Fibroblast of mammary gland (primary cell): ENCODE measurements at places on chromosomes 11 and 22.

- peak; percentile 70 for DNase-seq
These were observed 8.5 kb upstream of the CHRDL2 start for GRCh38 chr11:74739546-74740270.

GRCh38 chr22:20002636-20003035 is 14.0 kb downstream of the ARVCF start:
- no peak for DNase-seq

GRCh38 chr22:49052023-49052538 is 775.6 kb downstream of the BRD1 start:
- no peak for DNase-seq

DNA sequence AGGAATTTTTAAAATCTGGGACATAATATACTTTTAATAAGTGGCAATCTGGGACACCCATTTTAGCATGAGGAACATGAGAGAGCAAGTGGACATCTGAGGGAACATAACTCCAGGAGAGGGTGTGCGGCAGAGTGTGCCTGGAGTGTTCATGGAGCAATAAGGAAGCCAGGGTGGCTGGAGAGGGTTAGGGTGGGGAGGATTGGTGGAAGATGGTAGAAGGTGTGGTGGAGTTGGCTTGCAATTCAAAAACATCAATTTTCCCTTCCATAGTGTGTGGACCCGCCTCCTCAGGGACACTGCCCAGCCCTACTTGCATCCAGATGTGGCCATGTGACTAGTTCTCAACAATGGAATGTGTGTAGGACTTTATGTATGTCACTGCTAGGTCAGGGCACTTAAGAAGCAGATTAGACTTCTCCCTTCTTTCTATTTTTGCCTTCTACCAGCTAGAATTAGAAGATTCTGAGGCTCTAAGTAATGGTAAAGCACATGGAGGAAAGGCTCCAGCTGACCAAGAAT is 4.4 kb upstream of the DENND5A start:
- peak; percentile 32 for DNase-seq

- DNase-seq: no peak
These were observed 116.7 kb downstream of the RBFOX2 start for GRCh38 chr22:35911877-35912276.

GRCh38 chr11:123478352-123478987 is 48.4 kb downstream of the GRAMD1B start:
- peak; percentile 85 for DNase-seq

- no peak for DNase-seq
These were observed 117.1 kb downstream of the ENTHD1 start for GRCh38 chr22:39776295-39777009.

GRCh38 chr11:75532200-75533048 is 6.7 kb upstream of the GDPD5 start:
- peak; percentile 53 for DNase-seq

DNA sequence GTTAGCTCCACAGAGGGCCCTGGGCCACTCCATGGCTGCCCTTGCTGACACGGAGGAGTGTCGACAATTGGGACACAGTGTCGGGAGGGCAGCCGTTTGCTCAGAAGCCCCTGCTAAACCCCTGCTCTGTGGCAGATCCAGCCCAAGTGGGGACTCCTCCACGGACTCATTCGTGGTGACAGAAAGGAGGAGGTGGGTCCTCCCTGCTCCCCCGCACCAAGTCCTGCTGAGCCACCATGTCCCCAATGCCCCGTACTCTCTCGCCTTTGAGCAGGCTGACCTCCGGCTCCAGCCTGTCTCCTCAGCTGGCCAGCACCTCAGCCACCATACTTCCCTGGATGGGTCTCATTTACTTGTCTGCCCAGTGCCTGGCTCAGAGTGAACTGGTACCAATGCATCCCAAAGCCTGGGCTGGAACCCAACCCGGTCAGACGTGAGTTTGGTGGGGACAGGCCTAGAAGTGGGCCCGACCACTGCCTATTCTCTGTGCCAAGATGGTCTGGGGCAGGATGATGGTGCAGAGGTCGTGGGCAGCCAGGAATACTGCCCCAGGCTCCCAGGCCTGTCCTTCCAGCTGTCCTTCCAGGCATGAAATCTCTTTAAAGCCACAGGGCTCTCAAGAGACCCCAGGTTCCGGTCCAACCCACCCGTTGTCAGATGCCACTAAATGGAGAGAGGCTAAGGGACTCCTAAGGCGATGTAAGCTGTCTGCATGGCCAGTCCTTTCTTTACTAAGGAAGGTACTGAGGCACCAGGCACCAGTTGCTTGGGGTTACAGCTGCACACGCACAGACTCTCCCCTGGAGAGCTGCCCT is 4.3 kb downstream of the CBX6 start:
- no peak for DNase-seq

DNA sequence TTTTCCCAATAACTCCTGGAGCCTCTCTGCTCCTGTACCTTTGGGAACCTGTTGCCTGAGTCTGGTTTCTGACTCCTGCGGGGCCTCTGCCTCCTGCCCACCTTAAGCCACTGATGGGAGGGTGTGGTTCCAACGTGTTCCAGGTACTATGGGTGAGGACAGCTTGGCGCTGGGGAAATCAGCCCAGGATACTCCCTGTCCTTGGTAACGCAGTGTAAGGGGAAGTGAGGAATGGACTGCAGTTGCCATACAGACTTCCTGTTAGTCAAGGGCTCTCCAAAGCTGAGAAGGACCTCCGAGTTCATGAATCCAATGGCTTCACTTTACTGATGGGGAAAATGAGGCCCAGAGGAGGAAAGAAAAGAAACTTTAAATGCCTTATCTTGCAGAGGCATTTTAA is 1.2 kb upstream of the MARK2 start:
- DNase-seq: no peak

DNA sequence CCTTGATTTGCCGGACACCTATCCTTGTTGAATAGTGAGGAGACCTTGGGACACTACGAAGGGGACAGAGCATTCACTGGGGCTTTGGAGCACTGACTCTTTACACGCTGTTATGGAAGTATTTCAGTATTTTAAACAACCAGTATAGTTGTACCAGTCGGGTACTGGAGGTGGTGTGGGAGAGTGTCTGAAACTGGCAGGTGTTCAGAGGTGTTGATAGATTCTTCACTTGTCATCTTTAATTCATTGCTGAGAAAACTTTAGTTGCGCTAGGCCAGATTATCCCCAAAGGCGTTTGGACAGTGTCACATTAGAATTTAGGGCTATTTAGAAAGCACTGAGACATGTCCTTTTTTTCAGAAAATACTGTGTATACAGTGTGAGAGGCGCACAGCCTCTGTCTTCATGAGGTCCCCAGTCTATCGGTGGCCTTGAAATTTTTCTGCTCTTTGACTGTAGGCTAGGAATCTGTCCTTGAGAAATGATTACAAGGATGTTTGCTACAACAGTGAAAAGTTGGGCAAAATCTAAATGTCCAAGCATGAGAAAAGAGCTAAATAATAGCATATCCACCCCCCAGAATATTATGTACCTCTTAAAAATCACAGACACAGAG is 69.7 kb downstream of the TEAD1 start:
- no peak for DNase-seq

- DNase-seq: peak; percentile 35
These were observed 29.2 kb downstream of the SC5D start for GRCh38 chr11:121321614-121322243.

GRCh38 chr11:86483940-86484794 is 109.5 kb downstream of the CCDC81 start:
- DNase-seq: peak; percentile 100

DNA sequence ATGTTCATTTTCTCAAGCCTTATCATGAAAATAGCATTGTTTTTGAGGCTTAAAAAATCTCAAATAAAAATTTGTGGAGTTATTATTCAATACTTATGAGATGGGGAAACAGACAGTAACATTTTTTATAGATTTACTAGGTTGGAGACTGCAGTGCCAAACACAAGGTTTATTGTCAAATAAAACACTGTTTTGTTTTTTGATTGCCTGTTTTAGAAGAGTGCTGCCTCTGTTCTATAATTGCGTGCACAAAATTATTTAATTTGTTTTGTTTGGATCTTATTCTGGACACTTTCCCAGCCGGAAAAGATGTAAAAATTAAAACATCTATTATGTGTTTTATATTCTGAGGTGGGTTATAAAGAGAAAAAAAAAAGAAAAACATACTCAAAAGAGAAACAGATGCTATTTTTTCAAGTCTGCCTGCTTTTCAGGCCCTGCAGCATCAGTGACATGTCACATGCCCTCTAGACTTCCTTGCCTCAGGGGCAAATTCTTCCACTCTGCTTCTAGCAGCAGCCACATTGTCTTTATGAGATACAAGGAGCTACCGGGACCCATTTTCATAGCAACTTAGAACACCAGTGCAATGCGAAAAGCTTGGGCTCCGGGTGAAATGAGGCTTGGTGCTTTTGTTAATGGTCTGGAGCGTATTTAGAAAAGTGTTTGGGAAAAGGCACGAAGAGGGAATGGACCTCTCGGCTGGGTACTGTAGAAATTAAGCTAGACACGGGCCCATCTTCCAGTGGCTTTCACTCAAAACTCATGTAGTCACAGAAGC is 77.5 kb downstream of the EFCAB6 start:
- DNase-seq: no peak

GRCh38 chr11:131692151-131692550 is 321.7 kb downstream of the NTM start:
- DNase-seq: no peak

GRCh38 chr11:132078264-132079076 is 708.1 kb downstream of the NTM start:
- no peak for DNase-seq

DNA sequence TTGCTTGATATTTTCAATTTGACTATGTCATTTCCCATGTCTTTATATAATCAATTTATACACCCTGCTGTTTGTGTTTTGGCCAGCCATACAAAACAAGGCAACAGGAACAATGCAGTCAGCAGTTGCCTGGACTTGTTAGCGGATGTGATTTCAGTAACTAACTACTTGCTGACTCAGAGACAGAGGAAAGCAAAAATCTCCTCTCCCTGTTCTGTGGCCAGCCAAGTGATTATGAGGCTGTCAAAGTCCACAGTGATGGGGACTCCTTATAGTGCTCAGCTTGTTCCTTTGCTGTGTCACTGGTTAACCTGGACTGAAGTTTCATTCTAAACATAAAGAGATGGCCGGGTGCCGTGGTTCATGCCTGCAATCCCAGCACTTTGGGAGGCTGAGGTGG is 32.6 kb upstream of the APLP2 start:
- DNase-seq: peak; percentile 80

GRCh38 chr11:104731890-104732289 is 166.4 kb downstream of the CASP12 start:
- DNase-seq: no peak

DNA sequence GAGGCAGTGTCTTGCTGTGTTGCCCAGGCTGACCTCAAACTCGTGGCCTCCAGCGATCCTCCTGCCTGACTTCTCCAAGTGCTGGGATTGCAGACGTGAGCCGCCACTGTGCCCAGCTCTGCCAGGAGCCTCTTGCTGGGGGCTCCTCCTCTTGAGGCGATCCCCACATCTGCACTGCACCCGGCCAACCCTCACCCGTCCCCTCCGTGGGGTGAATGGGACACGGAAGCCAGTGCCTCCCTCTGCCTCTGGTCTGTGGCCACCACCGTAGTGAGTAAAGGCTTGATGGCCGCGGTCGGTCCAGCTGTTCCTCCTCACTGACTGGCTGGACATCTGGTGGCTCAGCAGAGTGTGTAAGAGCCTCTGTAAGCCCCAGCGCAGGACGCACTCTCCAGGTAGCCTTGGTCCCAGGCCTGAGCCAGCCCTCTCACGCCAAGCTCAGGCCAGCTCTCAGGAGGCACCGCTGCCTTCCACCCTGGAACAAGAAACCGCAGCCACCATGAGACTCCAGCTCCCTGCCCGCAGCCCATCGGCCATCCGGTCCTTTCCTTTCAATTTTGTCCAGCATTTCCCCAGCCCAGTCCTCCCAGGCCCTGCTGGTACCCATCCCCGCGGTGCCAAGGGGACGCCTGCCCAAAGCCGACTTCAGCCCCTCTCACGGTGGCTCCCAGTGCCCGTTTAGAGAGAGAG is 100.3 kb downstream of the BRD1 start:
- DNase-seq: no peak

GRCh38 chr11:59267196-59267595 is 54.5 kb upstream of the MPEG1 start:
- no peak for DNase-seq

DNA sequence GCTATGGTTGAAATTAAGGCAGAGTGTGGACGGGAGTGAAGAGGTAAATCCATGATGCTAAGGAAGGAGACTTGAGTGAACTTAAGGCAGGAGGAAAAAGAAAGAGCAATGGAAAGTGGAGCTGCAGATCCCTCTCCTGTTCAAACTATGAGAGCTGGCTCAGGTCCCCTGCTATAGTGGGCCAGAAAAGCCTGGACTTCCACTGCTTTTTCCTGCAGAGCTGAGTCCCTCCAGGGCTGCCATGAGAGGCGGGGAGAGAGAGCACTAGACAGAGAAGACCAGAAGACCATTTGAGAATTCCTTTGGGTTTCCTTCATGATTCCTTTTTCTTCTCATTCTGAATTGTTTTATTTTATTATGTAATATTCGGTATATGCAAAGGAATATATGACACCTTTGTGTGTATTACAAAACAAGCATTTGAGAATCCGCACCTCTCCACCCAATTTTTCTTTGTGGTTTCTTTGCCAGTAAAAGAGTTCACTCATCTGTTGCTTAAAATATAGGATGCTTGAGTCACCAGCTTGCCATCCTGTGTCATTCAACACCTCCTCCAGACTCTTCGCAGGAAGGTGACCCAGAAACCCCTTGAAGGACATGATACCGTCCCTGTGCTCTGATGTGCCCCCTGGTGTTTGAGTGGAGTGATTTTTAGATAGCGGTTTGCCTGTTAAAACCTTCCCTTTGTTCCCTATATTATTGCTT is 24.4 kb downstream of the SREBF2 start:
- DNase-seq: peak; percentile 84

- DNase-seq: no peak
These were observed 87.1 kb upstream of the LINC01488 start for GRCh38 chr11:69394234-69394868.

GRCh38 chr11:79026803-79027445 is 413.9 kb downstream of the TENM4 start:
- peak; percentile 62 for DNase-seq

GRCh38 chr22:50724616-50725015 is 13.4 kb upstream of the ACR start:
- no peak for DNase-seq

DNA sequence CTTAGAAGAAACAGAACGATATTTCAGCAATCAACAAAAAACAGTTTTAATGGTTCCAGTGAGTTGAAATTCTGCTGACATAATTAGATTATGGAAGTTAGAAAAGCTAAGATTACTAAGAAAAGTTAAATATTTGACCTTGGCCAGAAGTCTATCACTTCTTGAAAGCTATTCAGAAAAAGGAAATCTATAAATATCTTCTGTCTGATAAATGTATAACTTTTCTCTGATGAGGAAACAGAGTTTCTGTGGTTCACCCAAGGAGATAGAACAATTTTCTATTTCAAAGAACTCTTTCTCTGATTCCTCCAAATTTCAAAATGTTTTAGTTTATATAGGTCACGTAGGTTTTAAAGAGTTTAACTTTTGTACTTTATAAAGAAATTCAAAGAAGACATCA is 438.4 kb upstream of the CHORDC1 start:
- no peak for DNase-seq

GRCh38 chr22:30277547-30278344 is 11.1 kb upstream of the OSM start:
- peak; percentile 84 for DNase-seq

GRCh38 chr11:62012451-62012831 is 45.0 kb upstream of the FTH1 start:
- DNase-seq: peak; percentile 54

GRCh38 chr11:80822308-80822707 is 1381.5 kb upstream of the TENM4 start:
- no peak for DNase-seq

GRCh38 chr22:22362936-22363335 is 118.3 kb downstream of the VPREB1 start:
- DNase-seq: no peak
